ENCODE measurements at places on chromosomes 13 and 19.
A peak's percentile ranks its signal among the peaks of the same experiment; 100 is the strongest.

- DNase-seq = no peak
Measured at GRCh38 chr13:26836626-26837025, 76.0 kb upstream of the GPR12 start.

DNA sequence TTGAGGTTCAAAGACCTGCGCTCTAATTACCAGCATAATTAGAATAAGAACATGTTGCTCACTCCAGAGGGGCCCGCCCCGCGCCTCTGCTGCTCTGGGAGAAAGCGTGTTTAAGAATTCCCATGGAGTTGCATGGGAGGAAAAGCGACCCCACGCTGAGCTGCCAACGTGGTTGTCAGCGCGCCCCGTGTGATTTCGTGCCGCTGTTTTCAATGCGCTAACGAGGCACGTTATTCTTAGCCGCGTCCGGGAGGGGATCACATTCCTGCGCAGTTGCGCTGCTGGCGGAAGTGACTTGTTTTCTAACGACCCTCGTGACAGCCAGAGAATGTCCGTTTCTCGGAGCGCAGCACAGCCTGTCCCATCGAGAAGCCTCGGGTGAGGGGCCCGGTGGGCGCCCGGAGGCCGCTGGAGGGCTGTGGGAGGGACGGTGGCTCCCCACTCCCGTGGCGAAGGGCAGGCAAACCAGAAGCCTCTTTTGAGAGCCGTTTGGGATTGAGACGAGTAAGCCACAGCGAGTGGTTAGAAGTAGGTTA lies 173.8 kb upstream of the SOX1 start:
- DNase-seq = peak; percentile 9

DNA sequence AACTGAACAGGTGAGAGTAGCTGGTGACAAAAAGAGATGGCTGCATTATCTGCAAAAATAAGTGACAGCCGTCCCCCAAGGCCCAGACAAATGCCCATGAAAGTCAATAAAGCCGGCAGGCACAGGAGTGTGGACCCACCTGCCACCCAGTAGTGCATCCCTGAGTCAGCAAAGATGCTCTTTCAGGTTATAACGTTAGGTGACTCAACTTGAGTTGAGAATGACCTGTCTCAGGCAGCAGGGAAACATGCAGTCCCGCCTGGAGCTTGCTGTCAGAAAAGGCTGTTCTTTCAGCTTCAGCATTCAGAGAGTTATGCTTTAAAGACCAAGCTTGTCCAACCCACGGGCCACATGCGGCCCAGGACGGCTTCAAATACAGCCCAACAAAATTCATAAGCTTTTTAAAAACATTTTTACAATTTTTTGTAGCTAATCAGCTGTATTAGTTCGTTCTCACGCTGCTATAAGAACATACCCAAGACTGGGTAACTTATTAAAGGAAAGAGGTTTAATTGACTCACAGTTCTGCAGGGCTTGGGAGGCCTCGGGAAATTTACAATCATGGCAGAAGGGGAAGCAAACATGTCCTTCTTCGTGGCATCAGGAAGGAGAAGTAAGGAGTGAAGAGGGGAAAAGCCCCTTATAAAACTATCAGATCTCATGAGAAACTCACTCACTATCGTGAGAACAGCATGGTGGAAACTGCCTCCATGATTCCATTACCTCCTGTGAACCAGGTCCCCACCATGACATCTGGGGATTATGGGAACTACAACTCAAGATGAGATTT lies 110.4 kb downstream of the RAB20 start:
- DNase-seq = no peak

DNA sequence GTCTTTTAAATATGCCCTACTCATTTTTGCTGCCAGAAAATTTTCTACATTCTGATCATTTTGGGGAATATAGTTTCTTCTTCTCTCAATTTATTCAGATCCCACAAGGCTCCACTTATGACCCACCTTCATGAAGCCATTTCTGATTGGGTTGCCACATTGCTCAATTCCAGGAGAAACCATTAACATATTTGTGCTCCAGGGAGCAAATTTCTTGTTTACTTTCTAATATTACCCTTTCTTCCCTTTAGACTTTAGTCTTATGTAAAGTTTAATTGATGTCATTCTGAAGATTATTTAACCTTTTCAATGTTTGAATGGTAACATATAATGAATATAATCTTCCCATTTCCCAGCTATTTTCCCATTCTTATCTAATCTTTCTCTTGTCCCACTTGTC lies 331.8 kb downstream of the ITGBL1 start:
- no peak for DNase-seq

DNA sequence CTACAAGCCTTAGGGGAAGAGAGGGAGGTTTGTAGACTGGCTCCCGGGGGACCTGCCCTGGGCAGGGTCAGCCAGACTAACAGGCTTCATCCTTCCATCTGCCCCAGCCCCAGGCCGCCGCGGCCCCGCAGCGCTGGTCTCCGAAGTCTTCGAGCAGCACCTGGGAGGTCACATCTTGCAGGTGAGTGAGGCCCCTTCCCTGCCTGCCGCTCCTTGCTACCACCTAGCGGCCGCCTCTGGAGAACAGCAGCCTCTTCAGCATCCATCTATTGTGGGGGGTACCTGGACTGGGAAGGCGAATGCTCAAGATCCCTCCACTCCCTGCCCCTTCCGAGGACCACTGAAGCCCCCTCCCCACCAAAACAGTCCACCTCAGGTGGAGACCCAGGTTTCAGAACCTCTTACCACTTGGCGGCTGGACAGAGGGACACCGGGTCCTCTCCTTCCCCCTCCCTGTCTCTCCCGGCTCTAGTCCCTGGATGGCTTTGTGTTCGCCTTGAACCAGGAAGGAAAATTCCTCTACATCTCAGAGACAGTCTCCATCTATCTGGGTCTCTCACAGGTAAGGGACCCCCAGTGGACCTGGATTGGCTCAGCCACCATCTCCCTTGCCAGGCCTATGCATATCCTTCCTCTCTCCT lies 12.7 kb downstream of the NPAS1 start:
- DNase-seq = no peak

- no peak for DNase-seq
Measured at GRCh38 chr13:110311443-110312338, 4.6 kb downstream of the COL4A2 start.

DNA sequence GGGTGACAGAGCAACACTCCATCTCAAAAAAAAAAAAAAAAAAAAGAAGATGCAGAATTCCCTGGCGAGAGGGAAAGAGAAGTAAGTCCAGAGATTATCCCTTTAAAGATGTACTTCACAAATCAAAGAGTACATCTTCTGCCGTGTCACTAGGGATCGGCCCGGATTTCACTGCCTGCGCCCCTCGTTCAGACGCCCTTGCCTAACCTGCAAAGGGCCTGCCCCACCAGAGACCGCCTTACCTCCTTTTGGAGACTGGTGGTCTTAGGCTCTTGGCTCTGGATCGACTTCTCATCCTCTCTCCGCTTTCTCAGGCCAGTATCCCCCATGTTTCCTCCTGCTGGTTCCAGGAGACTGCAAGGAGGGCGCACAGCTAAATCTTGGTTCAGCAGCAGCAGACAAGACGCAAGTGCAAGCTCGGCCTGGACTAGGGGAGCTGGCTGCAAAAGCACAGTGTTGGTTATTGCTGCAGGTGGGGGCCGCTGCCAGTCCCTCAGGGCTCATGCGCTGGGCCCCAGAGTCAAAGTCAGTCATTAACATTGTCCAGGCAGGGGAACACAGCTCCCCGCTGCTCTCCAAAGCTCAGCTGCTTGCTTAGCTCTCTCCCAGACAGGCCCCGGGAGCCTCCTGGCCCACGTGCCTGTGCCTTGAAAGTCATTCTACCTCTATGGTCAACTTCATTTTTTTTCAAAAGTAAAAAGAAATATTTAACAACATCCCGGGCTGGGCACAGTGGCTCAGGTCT lies 1.2 kb downstream of the SLC7A9 start:
- DNase-seq = no peak

DNA sequence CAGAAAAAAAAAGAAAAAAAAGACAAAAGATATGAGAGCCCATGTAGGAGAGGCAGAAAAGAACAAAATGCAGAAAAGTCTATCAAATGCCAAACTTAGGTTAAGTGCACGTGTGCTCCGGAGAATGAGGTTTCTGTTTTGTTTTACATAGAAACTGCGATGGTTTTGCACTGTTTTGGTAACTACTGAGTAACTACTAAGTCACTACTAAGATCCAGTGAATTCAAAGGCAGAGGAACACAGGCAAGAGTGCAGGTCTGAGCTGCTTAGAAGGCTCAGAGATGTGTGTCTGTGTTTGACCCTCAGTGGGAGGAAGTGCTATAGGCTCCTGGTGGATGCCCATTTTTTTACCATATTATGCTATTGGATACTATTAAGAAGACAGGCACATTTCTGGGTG lies 299.3 kb downstream of the NDFIP2 start:
- DNase-seq = no peak

GRCh38 chr19:44451687-44452086 lies 3.4 kb upstream of the ZNF229 start:
- no peak for DNase-seq

DNA sequence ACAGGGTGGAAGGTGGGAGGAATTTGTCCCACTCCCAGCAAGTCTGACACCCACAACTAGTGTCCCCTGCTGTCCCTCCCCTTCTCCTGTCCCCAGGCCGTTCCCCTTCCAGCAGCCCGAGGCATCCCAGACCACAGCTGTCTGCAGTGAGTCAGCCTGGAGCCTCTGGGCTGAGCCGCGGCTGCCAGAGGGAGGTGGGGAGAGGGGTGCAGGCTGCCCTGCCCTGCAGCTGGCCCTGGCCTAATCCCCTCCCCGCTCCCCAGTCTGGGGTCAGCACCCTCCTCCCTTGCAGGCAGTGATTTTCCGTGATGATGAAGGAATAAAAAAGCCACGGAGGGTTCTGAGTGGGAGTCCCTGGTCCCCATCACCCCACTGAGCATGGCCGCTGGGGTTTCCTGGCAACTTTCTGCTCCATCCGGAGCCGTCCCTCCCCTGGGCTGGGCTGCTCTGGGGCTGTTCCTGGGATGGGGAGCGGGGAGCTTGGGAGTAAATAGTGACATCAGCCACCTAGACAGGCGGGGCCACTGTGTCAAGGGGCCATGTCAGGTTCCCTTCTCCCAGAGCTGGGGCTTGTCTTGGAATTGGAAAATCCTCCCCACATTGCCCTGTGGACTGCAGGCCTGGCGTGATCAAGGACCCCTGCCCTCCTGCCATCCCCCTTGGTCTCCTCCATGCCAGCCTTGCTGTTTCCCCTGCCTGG lies 16.8 kb downstream of the SPC24 start:
- DNase-seq = peak; percentile 87
